ENCODE measurements at places on chromosomes 7 and 10. TPM values are rescaled to one million over a fixed set of nuclear protein-coding genes. Genes with fewer than 3 reads are reported as not detected.

GRCh38 chr10:113313048-113313602 lies 239.7 kb upstream of the HABP2 start:
- DNase-seq: no peak

DNA sequence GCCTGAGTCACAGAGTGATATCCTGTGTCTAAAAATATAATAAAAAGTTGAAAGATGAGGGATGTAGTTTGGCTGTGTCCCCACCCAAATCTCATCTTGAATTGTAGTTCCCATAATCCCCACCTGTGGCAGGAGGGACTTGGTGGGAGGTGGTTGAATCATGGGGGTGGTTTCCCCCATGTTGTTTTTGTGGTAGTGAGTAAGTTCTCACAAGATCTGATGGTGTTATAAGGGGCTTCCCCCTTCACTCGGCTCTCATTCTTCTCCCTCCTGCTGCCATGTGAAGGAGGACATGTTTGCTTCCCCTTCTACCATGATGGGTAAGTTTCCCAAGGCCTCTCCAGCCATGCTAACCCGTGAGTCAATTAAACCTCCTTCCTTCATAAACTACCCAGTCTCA lies 25.1 kb upstream of the UBE3C start:
- no peak for DNase-seq

Gene SRRM3
- 17.2 TPM for total RNA-seq

Gene RNF32
- total RNA-seq: not detected

Gene DNAJC12
- total RNA-seq: 4.3 TPM

Gene MYL10
- total RNA-seq: not detected

Measured in left ventricle myocardium superior (tissue), 1 donor.